NCI-H1694 (cell line): ENCODE measurements at places on chromosomes 3 and 15.

DNA sequence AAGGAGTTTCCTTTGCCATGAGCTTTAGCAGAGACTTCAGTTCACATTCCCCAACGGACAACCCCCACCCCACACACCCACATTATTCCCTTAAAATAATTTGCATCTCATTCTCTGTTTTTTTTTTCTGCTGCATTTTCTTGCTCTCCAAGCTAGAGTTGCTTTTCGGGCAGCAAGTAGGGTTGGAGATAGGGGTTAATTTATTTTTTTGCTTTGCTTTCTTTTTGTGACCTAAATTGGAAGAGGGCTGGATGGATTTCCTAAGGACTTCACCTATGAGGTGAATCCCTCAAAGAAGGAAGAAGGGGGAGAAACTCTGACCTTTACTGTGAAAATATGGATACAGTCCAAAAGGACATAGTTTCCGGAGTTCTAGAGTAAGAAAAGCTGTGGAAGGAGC lies 6.6 kb downstream of the SOX2 start:
- no peak for DNase-seq

GRCh38 chr3:190314741-190315140 lies 7.5 kb downstream of the CLDN1 start:
- DNase-seq: no peak

DNA sequence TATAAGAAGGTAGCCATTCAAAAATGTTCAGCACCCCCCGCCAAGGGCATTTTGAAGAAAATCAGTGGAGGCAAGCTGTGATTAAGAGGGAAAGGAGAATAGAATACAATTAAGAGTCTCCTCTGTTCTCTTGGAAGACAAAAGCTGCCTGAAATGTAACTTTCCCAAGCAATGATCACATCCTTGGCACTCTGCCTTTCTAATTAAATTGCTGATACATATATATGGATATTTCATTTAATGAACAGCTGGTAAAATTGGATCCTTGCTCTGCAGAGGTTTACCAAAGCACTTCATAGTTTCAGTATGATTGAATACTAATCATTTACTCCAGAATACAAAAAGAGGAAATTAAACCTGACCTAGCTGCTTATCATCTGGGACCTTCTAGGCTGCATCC lies 10.4 kb downstream of the COL6A6 start:
- no peak for DNase-seq

- DNase-seq: no peak
Observed at GRCh38 chr3:138441256-138441655, 6.8 kb downstream of the ESYT3 start.

- no peak for DNase-seq
Observed at GRCh38 chr3:44104668-44105321, 136.9 kb upstream of the TOPAZ1 start.
